ENCODE measurements at places on chromosomes 1 and 21.

DNA sequence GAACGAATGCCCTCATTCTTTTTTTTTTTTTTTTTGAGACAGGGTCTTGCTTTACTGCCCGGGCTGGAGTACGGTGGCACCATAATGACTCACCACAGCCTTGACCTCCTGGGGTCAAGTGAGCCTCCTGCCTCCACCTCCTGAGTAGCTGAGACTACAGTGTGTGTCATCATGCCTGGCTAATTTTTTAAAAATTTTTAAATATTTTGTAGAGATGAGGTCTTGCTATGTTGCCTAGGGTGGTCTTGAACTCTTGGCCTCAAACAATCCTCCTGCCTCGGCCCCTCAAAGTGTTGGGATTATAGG lies 69.4 kb downstream of the ALG14 start:
- DNase-seq: no peak

DNA sequence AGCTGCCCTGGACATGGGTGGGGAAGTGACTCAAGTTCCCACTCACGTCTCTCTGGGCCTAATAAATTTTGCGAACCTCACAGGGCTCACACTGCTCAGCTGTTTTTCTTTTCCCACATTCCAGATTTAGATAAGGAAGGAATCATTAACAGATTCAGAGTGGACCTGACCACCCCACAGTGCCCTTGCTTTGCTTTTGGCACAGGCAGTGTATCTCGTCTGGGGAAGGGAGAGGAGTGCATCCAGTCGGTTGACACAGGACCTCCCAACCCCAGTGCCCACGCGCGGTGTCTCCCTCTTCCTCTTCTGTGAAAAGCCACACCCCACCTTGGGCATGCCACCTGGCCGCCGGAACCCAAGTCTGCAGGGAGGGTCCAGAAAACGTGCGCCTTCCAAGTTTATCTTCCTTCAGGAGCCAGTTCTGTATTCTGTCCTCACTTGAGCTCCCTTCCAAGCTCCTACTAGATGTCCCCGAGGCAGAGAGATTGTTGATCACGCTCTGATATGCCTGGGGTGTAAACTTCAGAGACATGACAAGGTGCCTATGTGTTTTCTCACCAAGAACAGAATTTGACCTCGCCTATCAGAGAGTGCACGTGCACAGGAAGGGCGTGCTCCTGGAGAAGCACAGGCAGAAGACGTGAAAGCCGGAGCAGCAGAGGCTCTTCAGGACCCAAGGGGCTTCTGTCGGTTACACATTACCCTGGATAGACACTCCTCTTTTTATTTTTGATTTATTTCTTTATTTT lies 9.5 kb upstream of the SLC2A5 start:
- no peak for DNase-seq

- DNase-seq: no peak
Observed at GRCh38 chr1:71135571-71135970, 54.7 kb upstream of the ZRANB2 start.

- DNase-seq: no peak
Observed at GRCh38 chr1:241857131-241857530, 9.1 kb downstream of the EXO1 start.

DNA sequence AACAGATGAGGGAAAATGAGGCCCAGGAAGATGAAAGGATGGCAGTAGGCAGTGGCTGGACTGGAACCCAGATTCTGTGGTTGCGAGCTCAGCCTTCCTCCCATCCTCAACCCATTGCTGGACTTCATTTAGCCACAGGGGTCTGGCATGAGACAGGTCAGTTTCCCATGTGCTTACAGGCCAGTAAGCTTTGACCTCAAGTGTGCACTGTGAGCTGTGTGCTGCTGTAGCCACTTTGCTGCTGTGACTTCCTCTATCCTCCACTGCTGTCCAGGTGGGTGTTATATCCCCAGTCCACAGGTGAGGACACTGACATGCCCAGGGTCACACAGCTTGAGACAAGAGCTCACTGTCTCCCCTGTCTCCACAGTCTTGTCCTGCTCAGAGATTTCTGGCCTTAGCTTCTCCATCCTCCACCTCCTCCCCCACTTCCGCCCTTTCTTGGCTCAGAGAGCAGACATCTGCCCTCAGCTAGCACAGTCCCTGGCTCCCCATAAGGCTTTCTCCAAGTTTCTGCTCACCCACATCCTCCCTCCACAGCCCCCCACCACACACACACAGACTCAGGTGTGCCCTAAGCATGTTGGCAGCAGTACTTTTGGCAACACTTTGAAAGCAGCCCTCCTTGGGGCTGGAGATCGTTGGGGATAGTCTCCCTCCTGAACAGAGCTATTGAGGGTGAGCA lies 7.3 kb downstream of the IGSF21 start:
- DNase-seq: no peak
